ENCODE measurements at places on chromosomes 7 and 10.

- no peak for DNase-seq
These were observed 52.8 kb downstream of the NRF1 start for GRCh38 chr7:129664029-129665012.

DNA sequence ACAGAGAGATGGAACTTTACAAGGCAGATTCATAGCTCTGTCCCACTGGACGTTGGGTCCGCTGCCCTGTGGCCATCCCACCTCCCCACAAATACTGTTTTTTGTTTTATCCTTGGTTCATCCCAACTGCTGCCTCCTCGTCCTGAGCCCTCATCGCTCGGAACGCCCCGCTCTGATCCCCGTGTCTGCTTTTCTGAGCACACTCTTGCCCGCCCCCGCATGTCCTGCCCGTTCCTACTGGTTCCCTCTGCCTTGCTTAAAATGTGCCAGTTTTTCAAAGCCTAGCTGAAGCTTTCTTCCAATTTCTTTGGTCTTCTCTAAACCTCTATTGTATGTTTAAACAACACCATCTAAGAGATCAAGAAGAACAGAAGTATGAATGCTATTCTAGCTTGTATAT is 19.4 kb downstream of the RNF32 start:
- DNase-seq, result no peak

GRCh38 chr10:118835682-118836326 is 81.0 kb upstream of the CACUL1 start:
- DNase-seq, result no peak

GRCh38 chr10:45419676-45420025 is 45.6 kb downstream of the ALOX5 start:
- DNase-seq, result no peak

DNA sequence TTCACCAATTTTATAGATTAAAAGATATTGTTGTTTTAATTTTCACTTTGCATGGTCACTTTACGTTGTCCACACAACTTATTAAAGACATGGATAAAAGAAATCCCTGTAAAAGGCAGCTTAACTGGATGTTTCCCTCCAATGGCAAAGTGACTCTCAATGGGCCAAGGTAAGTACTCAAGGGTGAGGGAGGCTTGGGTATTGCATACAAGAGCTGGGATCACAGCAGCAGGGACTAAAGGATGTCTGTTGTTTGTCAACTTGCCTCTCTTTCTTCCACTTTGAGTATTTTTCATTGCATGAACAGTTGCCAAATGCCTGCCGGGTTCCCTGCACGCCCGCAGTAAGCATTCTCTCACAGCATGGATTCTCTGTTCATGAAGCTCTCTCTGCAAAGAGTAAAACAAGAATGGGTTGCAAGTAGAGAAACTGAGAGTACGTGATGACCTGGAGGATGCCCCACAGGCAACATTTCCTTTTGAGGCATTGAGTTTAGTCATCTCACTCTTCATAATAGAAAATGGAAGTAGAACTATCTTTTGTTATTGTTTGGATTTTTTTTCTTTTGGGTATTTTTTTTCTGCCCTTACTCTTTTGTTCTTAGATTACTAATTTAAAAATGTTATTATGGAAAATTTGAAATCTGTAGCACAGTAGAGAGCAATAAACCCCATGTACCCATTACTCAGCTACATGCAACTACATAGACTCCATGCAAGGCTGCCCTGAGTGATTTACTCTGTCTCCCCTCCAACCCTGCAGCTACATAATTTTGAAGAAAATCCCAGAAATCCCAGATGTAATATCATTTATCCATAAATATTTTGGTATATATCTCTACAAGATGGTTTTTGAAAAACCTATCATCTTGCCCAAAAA is 26.3 kb downstream of the GPR141 start:
- DNase-seq, result no peak

GRCh38 chr10:5360318-5360915 is 4.3 kb upstream of the UCN3 start:
- no peak for DNase-seq

GRCh38 chr7:28106321-28106829 is 74.2 kb downstream of the JAZF1 start:
- DNase-seq, result no peak

- DNase-seq, result no peak
These were observed 3.1 kb upstream of the SMURF1 start for GRCh38 chr7:99146979-99147378.

DNA sequence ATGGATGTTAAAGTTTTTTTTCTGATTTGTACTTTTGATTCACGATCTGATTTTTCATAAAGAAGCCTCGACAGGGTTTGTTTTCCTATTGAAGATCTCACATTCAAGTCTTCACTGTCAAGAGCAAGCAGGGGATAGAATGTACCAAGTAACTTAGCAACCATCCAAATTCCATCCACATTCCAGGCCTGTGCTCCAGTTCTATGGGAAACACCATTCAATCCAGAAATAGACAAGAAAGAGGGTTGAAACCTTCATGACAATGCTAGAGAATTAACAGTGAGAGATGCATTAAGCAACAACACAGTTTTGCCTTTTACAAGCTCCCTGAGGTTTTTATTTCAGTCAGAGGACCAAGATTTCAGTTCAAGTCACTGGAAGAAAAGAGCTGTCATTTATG is 300.2 kb downstream of the NEBL start:
- DNase-seq, result no peak

DNA sequence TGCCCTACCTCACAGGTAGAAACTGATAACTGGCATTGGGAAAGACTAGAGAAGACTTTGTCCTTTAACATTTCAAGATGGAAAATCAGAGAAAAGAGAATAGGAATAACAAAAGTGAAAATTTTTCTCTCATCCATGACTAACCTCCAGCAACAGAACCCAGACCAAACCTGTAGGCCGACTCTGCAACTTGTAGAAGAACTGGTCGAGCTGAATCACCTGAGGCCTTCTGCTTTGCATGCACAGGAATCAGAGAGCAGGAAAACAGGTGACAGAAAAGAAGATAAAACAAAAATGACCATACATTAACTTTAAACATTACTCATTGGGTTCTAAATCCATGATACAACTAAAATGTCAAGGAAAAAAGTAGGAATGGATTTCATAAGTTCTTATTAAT is 137.1 kb downstream of the SLC25A13 start:
- DNase-seq, result no peak

GRCh38 chr10:4889959-4890358 is 64.0 kb downstream of the AKR1E2 start:
- DNase-seq, result no peak

- no peak for DNase-seq
These were observed 265.8 kb upstream of the SEMA3D start for GRCh38 chr7:85452674-85453073.

GRCh38 chr10:3852147-3852904 is 67.3 kb upstream of the KLF6 start:
- DNase-seq, result no peak

DNA sequence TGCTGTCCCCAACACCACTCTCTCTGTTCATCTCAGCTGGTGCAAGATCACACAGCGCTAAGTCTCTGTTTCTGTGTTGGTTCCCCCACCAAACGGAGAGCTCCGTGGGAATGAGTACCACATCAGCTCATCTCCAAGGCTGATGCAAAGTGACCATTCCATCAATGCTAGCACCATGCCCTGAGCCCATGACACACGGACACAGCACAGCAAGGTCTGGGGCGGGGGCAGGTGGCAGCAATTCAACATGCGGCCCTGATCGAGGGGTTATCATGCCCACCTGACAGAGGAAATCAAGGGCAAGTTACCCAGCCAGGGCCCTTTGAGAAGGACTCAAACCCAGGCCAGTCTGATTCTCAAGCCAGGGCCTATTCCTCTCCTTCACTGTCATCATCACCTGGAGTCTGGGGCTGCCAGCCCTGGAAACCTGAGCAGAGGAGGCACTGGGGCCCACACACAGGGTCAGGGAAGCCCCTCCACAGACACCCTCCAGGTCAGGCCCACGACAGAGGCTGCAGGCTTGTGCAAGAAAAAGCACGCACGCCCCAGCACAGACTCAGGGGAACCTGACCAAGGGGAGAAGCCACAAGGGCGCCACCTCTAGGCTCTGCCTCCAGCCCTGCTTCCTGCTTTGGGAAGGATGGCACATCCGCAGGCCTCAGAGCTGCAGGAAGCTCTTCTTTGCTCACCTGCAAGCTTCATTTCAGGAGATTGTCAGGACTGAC is 74.8 kb downstream of the GRID1 start:
- DNase-seq, result no peak

DNA sequence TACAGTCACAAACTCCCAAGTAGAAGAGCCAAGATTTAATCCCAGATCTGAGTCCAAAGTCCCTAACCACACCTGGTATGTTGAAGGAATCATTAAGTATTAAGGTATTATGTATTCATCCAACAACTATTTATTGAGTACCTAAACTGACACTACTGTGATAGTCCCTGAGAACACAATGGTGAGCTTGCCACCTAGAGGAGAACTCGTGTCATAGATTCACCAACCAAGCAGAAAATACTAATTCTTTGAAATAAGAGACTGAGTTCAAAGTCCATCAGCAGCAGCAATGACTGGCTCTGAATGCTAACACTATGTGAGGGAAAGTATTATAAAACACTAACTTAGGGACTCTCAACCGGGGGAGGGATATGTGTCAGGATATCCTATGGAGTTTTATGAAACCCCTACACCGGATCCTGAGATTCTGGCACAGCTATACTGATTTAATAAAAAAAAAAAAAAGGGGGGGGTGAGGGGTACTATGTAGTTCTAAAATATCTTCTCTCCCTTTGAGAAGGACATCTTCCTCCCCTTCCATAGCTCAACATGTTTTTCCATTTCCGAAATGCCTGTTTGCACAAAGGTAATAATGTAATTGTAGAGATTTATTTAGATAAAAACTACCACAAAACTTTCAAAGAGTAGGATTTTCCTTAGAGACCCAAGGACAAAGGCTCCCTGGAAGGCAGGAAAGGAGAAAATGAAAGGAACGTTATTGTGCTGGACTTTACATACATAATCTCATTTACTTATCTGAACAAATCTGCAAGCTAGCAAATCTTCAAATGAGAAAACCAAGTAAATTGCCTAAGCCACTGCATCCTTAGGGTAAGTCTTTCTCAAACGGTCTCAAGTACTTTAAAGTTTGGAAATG is 1.6 kb downstream of the NCOA4 start:
- no peak for DNase-seq

DNA sequence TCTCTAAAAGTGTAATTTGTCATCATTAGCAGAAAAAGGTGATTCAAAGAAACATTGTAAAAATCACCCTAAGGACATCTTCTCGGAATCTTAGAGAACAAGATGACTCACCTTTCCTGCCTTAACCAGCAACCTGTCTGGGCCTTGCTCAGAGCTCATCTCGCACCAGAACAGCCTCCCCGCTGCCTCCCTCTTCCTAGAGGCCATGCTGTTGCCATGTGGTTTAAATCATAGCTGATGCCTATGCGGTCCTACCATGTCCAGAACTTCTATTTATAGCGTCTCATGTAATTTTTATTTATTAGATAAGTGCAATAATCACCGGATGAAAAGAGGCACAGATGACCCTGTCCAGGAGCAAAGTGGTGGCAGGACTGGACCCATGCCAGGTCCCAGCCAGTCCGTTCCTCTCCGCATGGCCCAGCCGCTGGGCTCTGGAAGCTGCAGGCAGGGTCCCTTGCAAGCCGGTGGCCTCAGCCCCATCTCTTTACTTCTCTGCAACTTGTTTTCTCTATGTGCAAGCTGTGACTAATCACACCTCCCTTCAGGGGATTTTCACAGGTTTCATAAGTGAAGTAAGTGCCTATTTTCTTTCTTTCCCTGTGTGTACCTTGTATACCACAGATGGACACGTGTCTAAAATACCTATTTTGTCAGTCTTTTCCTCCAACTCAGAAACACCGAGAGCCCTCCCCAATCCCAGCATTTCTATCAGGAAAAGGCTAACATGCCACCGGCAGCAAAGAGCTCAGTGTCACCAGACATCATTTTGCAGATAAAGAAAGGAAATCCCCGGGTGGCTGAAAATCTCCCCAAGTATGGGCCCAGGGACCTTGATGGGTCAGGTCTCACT is 27.1 kb downstream of the KLF6 start:
- no peak for DNase-seq

- DNase-seq, result no peak
These were observed 712 bp downstream of the ITPRIP start for GRCh38 chr10:104337521-104337984.

- DNase-seq, result no peak
These were observed 514 bp downstream of the RADIL start for GRCh38 chr7:4883033-4883371.

- DNase-seq, result no peak
These were observed 86.2 kb upstream of the PDGFA start for GRCh38 chr7:605661-606450.

- no peak for DNase-seq
These were observed 47.8 kb upstream of the JAZF1 start for GRCh38 chr7:28228396-28228795.

GRCh38 chr7:2796358-2797352 is 47.5 kb downstream of the GNA12 start:
- DNase-seq, result no peak

DNA sequence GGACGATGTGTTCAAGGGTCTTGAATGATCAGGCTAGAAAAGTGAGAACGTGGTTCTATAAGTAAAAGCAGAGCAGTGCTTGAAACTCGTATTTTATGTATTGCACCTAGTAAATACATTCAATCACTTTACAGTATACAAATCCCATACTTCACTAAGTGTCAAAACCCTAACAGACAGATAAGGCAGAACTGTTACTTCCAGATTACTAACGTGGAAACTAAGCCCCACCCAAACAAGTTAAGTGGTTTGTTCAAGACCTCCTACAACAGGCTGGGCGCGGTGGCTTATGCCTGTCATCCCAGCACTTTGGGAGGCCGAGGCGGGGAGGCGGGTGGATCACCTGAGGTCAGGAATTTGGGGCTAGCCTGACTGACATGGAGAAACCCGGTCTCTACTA is 9.2 kb upstream of the MYO1G start:
- DNase-seq, result no peak

DNA sequence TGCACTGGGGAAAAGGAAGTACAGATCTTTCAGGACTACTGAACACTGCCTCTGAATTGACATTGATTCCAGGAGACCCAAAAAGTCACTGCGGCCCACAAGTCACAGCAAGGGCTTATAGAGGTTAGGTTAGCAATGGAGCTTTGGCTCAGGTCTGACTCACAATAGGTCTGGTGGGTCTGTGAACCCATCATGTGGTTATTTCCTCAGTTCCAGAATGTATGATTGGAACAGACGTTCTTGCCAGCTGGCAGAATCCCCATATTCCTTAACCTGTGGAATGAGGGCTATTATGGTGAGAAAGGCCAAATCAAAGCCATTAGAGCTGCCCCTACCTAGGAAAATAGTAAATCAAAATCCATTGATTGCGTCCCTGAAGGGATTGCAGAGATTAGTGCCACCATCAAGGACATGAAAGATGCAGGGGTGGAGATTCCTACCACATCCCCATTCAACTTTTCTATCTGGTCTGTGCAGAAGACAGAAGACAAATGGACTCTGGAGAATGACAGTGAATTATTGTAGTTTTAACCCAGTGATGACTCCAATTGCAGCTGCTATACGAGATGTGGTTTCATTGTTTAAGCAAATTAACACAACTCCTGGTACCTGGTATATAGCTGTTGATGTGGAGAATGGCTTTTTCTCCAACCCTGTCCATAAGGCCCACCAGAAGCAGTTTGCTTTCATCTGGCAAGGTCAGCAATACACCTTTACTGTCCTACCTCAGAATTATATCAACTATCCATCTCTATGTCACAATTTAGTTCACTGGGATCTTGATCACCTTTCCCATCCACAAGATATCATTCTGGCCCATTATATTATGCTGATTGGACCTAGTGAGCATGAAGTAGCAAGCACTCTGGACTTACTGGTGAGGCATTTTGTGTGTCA is 44.5 kb upstream of the PIK3CG start:
- no peak for DNase-seq

GRCh38 chr10:122333037-122333436 is 41.5 kb upstream of the PLEKHA1 start:
- DNase-seq, result no peak
